Stimulated activated CD4-positive, alpha-beta T cell treated with anti-CD3 and anti-CD28 coated beads, Interleukin-4, amount 100 ng/mL, for 48 hours (primary cell): ENCODE measurements at places on chromosomes 13 and 19.

DNA sequence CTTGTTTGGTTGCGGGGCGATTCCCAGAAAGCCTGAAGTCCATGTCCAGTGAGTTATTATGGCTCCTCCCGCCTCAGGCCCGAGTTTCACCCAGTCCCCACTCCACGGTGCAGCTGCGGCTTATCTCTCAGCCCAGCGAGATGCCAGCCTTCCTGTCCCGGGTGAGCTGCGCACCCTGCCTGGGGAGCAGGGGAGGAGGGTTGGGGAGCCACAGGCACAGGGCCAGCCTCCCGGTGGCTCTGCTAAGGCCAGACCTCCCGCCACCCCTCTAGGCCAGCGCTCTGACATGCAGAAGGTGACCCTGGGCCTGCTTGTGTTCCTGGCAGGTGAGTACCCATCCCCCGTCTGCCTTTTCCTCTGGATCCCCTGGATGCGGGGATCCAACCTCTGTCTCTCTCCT is 3.5 kb downstream of the FXYD3 start:
- DNase-seq = no peak

GRCh38 chr19:18393836-18394235 is 3.6 kb downstream of the LRRC25 start:
- no peak for DNase-seq

DNA sequence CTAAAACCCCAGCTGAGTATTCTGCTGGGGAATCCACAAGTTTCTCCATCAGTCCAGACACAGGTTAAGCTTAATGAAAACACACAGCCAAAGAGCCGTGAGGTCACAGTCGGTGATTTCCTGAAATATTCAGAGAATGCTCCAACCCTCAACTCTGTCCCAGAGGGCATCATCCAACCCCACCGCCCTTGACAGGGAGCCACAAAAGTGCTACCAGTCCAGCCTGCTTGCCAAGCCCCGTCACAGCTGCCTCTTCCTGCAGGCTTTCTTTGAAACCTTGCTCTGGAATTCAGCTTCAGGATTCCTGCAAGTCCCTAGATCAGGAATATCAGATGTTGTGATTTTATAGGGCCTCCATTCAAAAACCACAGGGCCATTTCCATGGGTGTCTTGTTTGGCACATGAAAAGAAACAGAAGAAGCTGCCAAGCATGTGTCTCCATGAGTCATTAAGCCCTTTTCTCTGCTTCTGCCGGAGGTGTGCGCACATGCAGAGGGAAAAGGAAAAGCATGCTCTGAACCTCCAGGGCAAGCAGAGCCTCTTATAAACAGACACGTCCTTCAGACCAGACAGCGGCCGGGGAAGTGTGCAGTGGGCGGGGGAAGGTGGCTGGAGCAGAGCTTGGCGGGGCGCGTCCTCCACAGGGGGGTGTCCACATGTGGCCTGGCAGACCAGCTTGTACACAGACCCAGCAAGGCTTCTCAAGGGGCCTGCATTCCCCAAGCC is 164.7 kb downstream of the KATNAL1 start:
- DNase-seq = no peak

DNA sequence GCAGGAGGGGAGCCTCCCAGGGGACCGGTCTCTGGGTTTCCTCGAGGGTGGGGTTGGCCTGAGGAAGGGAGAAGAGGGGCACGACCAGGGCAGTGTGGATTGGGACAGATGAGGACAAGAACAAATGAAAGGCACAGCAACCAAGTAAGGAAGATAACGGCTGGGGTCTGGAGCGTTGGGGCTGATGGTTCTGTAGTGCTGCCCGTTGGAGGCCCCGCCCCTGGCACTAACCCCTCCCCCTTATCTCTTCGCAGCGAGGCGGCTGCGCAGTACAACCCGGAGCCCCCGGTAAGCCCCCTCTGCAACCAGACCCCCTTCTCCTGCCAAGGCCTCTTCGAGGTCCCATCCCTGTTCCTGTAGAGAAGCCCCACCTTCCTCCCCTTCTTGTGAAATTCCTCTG is 2.2 kb downstream of the CAPNS1 start:
- DNase-seq = no peak

DNA sequence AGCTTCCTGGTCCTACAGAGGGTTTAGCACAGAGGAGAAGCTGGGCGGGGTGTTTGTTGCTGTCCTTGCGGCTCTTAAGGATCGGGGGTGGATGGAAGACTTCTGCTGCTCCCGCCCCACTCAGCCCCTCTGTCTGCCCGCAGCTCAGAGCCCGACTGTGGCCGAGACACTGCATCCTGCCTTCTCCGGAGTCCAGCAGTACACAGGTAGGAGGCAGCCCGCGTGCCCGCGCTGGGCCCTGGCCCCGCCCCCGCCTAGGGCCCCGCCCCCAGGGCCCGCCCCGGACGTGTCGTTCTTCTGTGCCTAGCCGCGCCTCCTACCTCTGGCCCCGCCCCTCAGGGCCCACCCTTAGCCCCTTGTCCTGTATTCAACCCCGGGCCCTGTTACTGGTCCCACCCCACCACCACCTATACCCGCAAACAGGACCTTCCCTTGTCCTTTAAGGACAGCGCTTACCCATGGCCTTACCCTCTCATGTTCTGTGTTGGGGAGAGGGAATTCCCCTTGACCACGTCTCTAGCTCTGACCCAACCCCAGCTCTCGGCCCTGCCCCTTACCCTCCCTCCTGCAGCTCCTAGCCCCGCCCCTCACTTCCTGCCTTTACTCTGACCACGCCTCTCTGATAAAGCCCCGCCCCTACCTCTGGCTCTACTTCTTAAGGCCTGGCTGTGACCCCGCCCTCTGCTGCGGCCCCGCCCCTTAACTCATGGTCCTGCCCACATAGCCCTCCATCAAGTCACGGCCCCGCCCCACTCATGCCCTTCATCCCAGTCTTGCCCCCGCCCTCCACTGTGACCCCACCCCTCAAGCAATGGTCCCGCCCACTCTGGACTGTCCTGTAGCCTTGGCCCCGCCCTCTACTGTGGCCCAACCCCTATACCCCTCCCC is 60.5 kb downstream of the CELF5 start:
- DNase-seq = peak; percentile 92

- no peak for DNase-seq
Measured at GRCh38 chr13:101231751-101232428, 184.4 kb downstream of the NALCN start.

DNA sequence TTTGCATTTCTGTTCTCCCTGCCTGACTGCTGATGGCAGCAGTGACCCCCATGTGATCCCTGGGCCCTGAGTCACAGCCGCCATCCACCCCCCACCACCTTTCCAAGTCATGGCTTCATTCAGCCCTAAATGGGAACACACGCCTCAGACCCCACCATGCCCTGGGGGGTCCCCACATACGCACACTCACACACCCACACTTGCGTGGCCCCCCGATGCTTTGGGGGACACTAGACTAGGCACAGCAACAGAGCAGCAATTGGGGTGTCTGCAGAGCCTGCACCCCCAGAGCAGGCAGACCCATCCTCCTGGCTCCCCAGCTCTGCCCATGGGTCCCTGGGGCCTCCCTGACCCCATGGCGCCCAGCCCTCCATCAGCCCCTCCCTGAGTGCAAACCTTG is 5.5 kb upstream of the ISYNA1 start:
- no peak for DNase-seq

DNA sequence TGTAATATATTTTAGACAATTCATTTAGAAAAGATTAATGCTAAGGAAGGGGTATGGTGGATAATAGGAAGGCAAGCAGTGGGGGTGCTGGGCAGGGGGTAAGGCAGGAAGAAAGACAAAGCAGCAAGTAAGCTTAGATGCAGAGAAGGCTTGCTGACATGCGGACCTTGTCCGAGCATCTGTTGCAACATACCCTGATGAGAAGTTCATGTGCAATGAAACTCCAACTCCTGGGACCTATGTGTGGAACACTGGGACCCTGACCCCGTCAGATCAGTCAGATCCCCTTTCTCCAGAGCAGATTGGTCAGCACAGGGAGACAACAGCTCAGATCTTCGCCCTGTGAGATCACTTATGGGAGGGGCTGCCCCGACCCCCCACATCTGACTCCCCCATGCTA is 71.3 kb upstream of the ZNF599 start:
- DNase-seq = no peak

GRCh38 chr13:111472559-111473460 is 152.4 kb downstream of the TEX29 start:
- DNase-seq = no peak

GRCh38 chr19:45881909-45882528 is 3.9 kb downstream of the IRF2BP1 start:
- no peak for DNase-seq

- DNase-seq = no peak
Measured at GRCh38 chr19:46134527-46134926, 10.0 kb upstream of the IGFL3 start.

DNA sequence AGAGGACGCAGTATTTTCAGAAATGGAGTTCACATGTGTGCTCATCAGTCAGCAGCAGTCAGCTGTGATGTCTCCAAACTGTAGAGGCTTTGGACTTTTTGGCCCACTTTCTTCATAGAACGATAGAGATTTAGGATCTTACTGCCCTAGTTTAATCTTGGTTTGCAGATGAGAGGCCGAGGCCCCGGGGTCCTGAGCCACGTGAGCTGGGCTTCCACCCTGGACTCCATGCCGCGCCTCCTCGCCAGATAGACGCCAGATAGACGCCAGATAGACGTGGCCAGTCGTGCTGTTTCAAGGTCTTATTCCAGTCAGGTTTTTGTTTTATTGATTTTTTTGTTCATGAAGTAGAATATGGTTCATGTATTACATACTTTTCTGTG is 11.7 kb upstream of the MCF2L start:
- DNase-seq = no peak

GRCh38 chr13:111858571-111858970 is 208.4 kb upstream of the SOX1 start:
- no peak for DNase-seq

DNA sequence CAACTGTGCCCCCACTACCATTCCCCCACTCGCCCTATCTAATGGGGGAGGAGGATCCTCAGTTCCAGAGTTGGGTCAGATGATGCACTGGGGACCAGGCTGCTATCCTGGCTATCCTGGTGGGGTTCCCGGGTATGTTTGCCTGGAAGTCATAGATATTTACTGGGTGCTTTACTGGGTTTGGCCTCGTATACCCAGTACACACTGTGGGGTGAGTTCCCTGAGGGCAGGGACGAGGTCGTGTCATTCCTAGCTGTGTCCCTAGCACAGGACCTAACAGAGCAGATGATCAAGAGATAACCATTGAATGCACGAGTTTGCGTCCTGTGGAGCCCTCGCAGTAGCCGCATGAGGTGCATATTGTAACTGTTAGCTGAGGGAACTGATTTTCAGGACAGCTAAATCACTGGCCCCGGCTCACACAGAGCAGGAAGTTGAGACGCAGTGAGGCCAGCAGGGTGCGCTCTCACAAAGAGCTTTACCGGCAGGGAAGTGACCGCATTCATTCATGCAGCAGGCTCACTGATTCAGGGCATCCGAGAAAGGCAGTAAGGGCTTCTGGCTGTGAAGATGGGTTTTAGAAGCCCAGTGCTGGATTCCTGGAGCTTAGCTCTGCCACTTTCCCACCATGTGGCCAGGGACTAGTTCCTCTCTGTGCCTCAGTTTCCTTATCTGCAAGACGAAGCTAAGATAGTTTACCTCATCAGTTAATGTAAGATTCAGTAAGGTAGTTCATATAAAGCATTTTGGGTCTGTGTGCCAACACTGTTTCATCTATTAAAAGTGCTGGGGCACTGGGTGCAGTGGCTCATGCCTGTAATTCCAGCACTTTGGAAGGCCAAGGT is 6.0 kb downstream of the RUVBL2 start:
- DNase-seq = peak; percentile 65

DNA sequence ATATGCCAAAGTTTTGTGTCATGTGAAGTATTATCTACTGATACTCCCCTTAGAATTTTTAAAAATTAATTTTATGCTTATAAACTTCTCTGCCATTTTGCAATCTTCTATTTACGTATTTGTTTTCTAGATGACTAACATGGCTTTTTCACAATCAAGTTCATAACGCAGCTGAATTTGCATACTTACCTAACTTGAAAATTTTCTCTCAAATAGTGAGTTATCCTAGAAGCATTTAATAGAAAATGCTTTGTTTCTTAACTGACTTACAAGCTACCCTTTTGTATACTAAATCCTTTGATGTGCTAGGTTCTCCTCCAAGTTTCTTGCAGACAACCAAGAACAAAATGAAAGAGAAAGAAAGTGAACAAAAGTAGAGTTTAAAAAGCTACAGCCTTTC is 683.5 kb downstream of the LIG4 start:
- DNase-seq = no peak

DNA sequence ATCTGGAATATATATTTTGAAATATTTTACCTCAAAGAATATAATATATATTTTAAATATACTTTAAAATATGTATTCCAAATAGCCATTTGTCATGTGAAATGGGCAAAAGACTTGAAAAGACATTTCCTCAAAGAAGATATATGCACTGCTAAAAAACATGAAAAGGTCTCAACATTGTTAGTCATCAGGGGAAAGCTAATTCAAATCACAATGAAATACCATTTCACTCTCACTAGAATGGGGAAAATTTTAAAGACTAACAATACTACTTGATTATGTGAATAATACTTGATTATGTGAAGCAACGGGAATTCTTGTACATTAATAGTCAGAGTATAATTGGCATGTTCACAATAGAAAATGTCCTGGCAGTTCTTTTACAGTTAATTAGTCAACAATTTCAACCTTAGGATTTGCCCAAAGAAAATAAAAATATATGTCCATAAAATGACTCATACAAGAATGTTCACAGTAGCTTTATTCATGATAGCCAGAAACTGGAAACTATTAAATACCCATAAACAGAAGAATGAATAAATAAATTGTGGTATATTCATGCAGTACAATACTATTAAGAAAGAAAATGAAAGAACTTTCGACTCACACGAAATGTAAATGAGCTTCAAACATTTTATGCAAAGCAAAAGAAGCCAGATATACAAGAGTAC is 6.8 kb upstream of the KBTBD6 start:
- no peak for DNase-seq

GRCh38 chr13:21065686-21066085 is 4.3 kb upstream of the LATS2 start:
- DNase-seq = no peak

DNA sequence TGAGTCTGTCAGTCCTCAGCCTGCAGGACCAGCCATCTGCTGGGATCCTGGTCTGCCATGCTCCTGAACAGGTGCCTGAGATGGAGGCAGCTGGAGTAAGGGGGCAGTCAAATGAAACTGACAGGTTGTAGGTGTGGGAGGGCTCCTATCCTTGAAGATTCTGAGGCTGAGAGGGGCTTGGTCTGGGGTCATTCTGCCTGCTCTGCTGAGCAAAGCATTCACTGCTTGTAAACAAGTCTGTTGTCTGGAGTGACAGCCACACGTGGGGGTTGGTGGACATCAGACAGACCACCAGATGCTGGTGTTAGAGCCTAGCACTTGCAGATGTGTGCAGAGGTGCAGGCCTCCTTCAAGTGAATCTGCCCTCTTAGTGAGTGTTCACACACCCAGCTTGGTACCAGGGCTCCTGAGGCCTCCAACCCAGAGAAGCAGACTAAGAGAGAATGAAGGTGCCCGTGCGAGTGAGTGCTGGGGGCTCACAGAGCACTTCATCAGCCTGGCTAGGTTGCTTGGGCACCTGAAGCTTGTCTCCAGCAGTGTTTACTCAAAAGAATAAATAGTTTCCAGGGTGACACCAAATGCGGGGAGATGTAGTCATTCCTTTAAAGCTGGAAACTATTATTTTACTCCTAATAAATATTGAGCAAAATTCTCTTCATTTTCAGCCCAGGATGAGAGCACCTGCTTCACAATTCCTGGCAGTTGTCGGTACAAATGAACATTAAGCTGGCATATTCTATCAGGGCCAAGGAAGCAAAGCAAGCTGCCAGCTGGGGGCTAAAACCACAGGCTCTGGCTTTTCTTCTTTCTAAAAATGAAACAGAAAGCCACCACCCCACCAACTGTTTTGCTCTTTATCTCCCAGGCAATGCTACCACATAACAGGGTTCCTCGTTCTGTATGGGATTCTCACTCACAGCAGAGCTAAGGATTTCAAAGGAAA is 82.3 kb downstream of the RNASEH2B start:
- no peak for DNase-seq

GRCh38 chr19:34474233-34474989 is 7.1 kb upstream of the WTIP start:
- no peak for DNase-seq
